Activated CD4-positive, alpha-beta T cell treated with anti-CD3 and anti-CD28 coated beads, Interleukin-2, amount 10 ng/mL, durations not matched to agents 24 days and 14 days (primary cell): ENCODE measurements at places on chromosomes 7 and 10. TPM values are rescaled to one million over a fixed set of nuclear protein-coding genes. Genes with fewer than 3 reads are reported as not detected.

Gene VAX1
- not detected in 2 replicates for total RNA-seq

Gene CFAP58
- 0.16 and 0.19 TPM in 2 replicates for total RNA-seq

Gene NAT16
- not detected in 2 replicates for total RNA-seq

Gene SAP25
- total RNA-seq = 9.2 and 11.3 TPM in 2 replicates

Gene WIPF3
- total RNA-seq = not detected in 2 replicates

Gene DRGX
- total RNA-seq = 0.09 TPM in 1 of 2 replicates, not detected in the other

Gene NOS3
- 14.3 and 15.7 TPM in 2 replicates for total RNA-seq

DNA sequence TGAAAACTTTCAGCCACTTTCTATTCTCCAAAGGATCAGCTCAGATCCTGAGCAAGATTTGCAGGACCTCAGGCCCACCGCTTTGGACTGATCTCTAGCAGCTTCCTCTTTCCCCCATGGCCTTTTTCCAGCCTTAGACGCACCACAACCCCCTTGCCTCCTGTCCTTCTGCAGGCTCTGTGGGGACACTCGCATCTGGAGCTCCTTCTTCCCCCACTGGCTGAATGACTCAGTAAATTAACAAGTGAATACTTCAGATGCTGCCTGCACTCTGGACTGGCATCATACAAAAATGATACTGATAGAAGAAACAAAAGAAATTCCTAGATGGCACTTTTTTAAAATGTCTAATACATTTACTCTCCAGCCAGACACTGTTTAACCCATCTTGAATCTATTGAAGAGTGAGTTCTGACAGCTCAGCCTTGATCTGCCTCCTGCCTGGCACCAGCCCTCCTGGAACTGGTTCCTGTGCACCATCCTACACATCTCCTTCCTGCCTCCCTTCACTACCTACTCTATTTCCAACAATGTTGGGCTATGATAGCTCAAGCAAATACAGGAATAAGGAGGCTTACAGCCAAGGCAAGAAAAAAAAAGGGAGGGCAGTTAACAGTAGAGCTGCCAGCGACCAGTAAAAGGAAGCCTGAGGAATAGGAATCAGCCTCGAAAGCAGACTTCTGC lies 3.3 kb downstream of the FRMPD2 start:
- no peak overlapping the region for H3K4me3 ChIP-seq
- peaks cover 8% of the 10 kb centered on the region for H3K27me3 ChIP-seq
- no peak overlapping the region for H3K27ac ChIP-seq
- no peak for DNase-seq
- no peaks in the 10 kb centered on the region for H3K4me1 ChIP-seq
- no peaks in the 10 kb centered on the region for H3K36me3 ChIP-seq

DNA sequence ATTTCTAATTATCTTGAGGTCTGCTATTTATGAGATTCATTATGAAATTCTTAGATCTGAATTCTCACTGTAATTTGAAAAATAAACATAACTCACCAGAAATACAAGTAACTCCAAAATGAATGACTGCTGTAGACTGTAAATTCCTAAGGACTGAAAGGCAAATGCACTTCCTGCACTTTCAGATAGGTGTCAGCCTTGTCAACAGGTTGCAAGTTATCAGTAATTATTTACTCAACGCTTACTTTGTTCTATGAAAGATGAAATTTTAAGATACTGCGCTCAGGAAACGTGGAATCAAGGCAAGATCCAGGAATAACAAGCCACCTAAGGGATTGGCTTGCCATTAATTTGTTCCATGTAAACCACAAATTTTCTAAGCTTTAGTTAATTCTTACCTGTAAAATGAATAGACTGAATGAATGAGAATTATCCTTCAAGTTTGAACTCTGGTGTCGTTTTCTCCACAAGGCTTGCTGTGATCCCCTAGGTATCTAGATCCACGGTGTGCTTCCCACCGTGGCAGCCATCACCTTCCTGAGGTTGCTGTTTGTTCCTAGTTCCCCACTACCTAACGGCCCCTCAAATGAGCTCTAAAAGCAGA lies 12.6 kb downstream of the DHX32 start:
- no peaks in the 10 kb centered on the region for H3K27me3 ChIP-seq
- no peaks in the 10 kb centered on the region for H3K4me1 ChIP-seq
- peak; percentile 65 for DNase-seq
- no peak overlapping the region for H3K27ac ChIP-seq
- no peak overlapping the region for H3K4me3 ChIP-seq

GRCh38 chr7:33554046-33554445 lies 351.3 kb upstream of the BMPER start:
- no peak overlapping the region for H3K4me3 ChIP-seq
- no peaks in the 10 kb centered on the region for H3K4me1 ChIP-seq
- no peak for DNase-seq

- no peak overlapping the region for H3K4me3 ChIP-seq
- no peaks in the 10 kb centered on the region for H3K36me3 ChIP-seq
- peaks cover 2% of the 10 kb centered on the region for H3K27me3 ChIP-seq
- no peaks in the 10 kb centered on the region for H3K4me1 ChIP-seq
These were observed 103.0 kb downstream of the DOCK4 start for GRCh38 chr7:112103246-112103645.

- H3K4me3 ChIP-seq = no peak overlapping the region
- H3K27ac ChIP-seq = no peak overlapping the region
- no peaks in the 10 kb centered on the region for H3K4me1 ChIP-seq
- no peaks in the 10 kb centered on the region for H3K36me3 ChIP-seq
These were observed 15.4 kb upstream of the EIF5AL1 start for GRCh38 chr10:79496896-79497295.

GRCh38 chr10:24278176-24278889 lies 69.4 kb downstream of the KIAA1217 start:
- H3K36me3 ChIP-seq = no peaks in the 10 kb centered on the region
- no peak overlapping the region for H3K27ac ChIP-seq
- no peaks in the 10 kb centered on the region for H3K27me3 ChIP-seq
- H3K4me1 ChIP-seq = no peaks in the 10 kb centered on the region
- DNase-seq = no peak
- H3K4me3 ChIP-seq = no peak overlapping the region

- H3K4me1 ChIP-seq = peaks cover 6% of the 10 kb centered on the region
- DNase-seq = no peak
- no peak overlapping the region for H3K4me3 ChIP-seq
- no peaks in the 10 kb centered on the region for H3K36me3 ChIP-seq
- no peak overlapping the region for H3K27ac ChIP-seq
These were observed 552.2 kb downstream of the MDFIC start for GRCh38 chr7:115474137-115474536.

DNA sequence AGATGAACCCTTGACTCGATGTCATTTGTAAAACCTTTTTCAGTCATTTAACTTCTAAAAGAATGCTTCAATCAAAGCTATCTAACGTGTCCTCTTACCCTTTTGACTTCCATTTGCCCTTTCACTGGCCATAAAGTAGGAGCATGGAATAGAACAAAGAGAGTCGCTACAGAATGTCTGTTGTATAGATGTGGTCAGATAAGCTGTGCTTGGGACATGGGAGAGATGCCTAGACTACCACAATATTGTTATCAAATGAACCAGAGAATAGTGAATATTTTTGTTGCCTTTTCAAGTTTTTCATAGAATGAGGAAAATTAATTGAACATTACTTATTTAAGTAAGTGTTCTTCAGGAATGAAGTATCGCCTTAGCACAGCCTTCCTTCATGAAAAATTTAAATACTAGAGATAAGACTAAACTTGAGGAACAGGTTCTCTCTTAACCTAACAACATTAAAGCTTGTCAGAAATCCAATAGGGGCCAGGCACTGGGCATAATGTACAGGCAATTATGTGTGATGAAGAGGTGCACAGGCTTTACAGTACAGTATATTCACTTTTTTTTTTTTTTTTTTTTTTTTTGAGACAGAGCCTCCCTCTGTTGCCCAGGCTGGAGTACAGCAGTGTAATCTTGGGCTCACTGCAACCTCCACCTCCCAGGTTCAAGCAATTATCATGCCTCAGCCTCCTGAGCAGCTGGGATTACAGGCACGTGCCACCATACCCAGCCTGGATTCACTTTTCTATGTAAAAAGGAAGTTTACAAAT lies 7.5 kb upstream of the KMT2E start:
- DNase-seq = peak; percentile 57
- H3K36me3 ChIP-seq = peaks cover 65% of the 10 kb centered on the region
- H3K4me1 ChIP-seq = peaks cover 48% of the 10 kb centered on the region
- H3K27me3 ChIP-seq = no peaks in the 10 kb centered on the region
- peak overlapping the region; percentile 46 for H3K4me3 ChIP-seq

- no peak overlapping the region for H3K4me3 ChIP-seq
- no peaks in the 10 kb centered on the region for H3K27me3 ChIP-seq
- no peak overlapping the region for H3K27ac ChIP-seq
These were observed 817.6 kb downstream of the TNS3 start for GRCh38 chr7:46764100-46764936.

DNA sequence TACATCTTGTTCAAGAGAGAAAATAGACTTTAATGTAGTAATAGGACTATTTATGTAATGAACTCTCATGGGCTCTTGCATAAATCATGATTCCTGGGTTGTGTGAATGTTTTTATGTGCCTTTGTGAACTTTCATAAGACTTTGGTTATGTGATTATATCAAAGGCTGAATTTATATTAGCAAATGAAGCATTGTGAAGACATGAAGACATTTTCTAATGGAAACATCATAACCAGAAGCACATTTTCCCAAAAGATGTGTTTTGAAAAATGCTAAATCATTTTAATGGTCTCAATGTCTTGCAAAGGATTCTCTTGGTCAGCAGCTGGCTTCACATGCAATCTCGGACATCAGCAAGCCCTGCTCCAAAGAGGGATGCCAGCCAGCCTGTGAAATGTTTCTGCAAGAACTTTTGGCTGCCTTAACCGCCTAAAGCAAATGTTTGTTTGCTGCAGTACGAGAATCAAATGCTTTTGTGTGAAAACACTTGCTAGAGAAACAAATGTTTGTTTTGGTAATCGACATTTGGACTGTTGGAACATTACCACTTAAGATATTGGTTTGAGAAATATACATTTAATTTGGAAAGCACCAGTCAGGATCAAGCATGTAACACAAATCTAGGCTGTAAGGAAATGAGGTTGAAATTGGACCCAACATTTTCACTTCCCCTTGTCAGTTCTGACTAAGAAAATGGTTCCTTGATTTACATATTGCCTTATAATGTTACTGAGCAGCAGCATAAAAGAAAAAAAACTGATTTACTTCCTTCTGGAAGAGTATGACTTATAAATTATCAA lies 102.1 kb downstream of the RTKN2 start:
- no peak overlapping the region for H3K4me3 ChIP-seq
- peaks cover 6% of the 10 kb centered on the region for H3K36me3 ChIP-seq
- H3K27me3 ChIP-seq = no peaks in the 10 kb centered on the region
- peaks cover 6% of the 10 kb centered on the region for H3K4me1 ChIP-seq

- H3K36me3 ChIP-seq = peaks cover 53% of the 10 kb centered on the region
- peaks cover 5% of the 10 kb centered on the region for H3K4me1 ChIP-seq
- DNase-seq = no peak
- H3K27me3 ChIP-seq = no peaks in the 10 kb centered on the region
These were observed 30.8 kb downstream of the STRIP2 start for GRCh38 chr7:129465080-129465479.

DNA sequence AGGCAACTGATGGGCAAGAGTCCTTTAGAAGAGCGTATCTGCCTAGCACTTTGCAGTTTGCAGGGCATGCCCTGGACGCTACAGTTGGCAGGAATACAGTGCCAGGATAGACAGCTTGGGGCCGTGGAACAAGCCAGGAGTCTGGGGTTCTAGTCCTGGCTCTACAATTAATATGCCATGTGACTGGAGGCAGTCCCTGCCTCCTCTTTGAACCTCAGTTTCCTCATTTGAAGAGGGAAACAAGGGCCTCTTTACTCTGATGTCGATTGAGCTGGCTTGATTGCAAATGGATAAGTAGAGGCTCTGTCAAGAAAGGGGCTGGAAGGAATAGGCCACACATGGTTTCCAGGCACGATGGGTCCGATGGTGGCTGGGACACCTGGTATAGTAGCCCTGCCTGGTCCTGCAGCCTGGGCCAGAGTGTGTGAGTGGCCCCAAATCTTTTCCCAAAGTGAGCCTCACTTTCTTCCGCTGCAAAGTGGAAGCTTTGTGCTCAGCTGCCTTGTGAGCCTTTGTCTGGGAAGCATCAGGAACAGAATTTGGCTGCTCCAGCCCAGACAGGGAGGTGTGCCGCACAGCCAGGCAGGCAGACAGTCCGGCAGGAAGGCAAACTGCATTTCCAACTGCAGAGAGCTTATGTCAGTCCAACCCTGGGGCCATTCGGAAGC lies 111.4 kb upstream of the PPIF start:
- H3K4me3 ChIP-seq = no peak overlapping the region
- H3K27me3 ChIP-seq = no peaks in the 10 kb centered on the region
- no peaks in the 10 kb centered on the region for H3K36me3 ChIP-seq
- peaks cover 16% of the 10 kb centered on the region for H3K4me1 ChIP-seq

- no peaks in the 10 kb centered on the region for H3K4me1 ChIP-seq
- no peak for DNase-seq
- H3K27ac ChIP-seq = no peak overlapping the region
- H3K4me3 ChIP-seq = no peak overlapping the region
These were observed 6.8 kb upstream of the GPR15LG start for GRCh38 chr10:84166620-84167288.

GRCh38 chr7:149821191-149822148 lies 16.7 kb upstream of the ZNF862 start:
- no peak for DNase-seq
- H3K27ac ChIP-seq = no peak overlapping the region
- no peak overlapping the region for H3K4me3 ChIP-seq
- H3K27me3 ChIP-seq = no peaks in the 10 kb centered on the region
- no peaks in the 10 kb centered on the region for H3K36me3 ChIP-seq

- H3K4me3 ChIP-seq = no peak overlapping the region
- no peaks in the 10 kb centered on the region for H3K4me1 ChIP-seq
- H3K36me3 ChIP-seq = no peaks in the 10 kb centered on the region
These were observed 22.6 kb upstream of the AKR1C3 start for GRCh38 chr10:5071411-5072198.

DNA sequence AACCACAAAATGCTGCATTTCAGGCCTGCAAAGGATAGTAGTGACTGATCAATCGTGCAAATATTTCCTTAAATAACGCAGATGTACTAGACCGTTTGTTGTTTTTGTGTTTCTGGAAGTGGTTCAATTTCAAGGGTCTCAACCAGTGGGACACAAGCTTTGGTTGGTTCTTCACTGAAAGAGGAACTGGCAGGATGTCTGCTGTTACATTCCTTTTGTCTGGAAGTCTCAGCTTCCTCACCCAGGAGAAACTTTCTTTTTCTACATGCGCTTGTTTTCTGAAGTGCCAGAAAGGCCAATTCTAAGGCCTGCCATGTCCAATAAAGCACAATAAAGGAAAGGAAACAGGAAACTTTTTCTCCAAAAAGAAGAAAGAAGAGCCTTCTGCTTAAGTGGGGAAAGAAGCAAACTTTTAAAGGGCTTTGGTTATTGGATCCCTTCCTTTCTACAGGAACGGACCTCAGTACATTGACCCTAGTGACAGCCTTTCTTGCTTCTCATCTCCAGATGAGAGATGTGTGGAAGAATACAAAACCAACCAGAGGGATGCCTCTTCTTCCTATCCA lies 4.1 kb downstream of the DKK1 start:
- no peak overlapping the region for H3K27ac ChIP-seq
- H3K4me3 ChIP-seq = no peak overlapping the region
- peaks cover 26% of the 10 kb centered on the region for H3K27me3 ChIP-seq
